ENCODE measurements at places on chromosomes 11 and 22.

DNA sequence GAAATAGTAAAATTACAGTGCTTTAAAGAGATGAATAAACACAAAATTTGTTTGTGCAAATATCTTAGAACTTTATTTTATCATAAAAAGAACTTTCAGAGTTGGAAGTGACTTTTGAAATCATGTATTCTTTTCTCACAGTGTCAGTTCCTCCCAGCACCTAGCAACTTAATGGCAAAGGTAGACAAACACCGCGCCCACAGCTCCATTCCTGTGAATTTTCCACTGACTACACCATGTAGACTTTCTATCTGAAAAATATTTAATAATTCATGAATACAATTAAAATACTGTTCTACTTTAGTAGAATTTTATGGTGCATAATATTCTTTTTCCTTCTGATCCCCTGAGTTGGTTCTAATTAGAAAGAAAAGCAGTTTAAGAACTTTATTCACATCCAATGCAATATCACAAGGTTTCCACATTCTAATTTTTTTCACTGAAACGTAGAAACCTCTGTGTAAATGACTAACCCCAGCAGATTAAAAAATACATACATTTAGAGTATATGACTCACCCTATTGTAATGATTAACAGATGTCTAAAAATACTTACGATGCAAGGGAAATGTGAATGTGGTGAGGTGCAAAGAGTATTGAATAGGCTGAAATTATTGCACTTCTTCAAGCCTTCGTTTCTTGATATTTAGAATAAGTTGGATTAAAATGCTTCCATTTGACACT lies 218.2 kb upstream of the CCDC179 start:
- no peak for DNase-seq

DNA sequence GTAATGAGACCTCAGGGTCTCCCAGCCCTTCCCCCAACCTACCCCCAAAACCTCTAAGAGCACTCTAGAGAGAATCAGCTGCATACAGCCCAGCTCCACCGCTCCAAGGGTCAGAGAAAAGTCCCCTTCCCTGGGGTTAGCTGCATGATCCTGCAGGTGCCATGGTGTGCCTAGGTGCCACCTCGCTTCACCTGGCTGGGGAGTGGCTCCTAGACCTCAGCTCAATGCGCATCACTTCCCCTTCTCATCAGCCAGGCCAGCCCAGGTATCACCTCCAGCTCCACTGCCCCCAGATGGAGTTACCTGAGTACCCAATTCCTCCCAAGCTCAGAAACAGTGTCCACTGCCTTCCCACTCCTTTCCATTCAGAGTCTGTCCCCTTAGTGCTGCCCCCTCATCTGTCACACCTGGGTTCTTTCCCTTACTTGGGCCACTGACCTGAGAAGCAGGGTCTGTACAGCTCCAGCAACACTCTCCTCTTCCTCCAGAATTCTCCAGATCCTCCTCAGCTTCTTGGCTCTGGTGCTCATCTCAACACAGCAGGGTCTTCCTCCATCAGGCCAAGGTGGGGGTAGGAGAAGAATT lies 1.3 kb downstream of the STARD10 start:
- DNase-seq: no peak

DNA sequence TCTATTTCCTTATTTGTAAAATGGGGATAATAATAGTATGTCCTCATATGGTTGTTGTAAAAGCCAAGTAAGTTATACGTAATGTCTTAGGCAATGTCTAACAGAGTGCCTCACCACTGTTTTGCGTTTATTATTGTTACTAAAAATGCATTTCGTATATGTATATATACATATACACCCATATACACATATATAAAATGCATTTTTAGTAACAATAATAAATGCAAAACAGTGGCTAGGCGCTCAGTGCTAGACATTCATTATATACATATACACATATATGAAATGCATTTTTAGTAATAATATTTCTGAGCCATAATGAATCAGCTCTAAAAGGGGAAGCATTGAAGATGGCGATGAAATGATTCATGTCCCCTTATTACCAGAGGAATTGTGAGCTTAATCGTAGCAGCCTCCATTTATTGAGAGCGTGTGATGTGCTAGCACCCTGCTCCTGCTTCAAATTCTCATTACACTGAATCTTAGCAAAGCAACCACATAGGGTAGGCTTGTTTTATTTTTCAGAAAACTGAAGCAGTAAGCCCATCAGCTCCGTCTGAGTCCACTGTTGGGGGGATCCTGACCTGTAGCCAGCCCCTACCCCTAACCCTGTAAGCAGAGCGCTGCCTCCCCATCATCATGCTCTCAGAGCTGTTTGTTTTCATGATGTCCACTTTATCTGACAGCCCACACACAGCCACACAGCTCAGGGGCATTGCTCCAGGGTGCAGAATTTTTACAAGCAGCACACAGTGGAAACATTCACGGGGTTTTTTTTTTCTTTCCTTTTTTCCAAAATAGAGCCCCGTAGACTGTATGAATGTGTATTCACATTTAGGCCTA lies 97.1 kb upstream of the NAV2 start:
- no peak for DNase-seq

- DNase-seq: no peak
Observed at GRCh38 chr22:31960767-31961166, 16.4 kb downstream of the YWHAH start.

GRCh38 chr11:18564149-18564548 lies 24.4 kb downstream of the UEVLD start:
- no peak for DNase-seq

GRCh38 chr11:130773244-130773820 lies 142.9 kb downstream of the SNX19 start:
- no peak for DNase-seq
